ENCODE measurements at places on chromosomes 7 and 10.

- DNase-seq, result no peak
Observed at GRCh38 chr7:30117896-30118295, 16.9 kb upstream of the MTURN start.

- peak; percentile 14 for DNase-seq
Observed at GRCh38 chr10:92203919-92204623, 86.8 kb downstream of the CPEB3 start.

DNA sequence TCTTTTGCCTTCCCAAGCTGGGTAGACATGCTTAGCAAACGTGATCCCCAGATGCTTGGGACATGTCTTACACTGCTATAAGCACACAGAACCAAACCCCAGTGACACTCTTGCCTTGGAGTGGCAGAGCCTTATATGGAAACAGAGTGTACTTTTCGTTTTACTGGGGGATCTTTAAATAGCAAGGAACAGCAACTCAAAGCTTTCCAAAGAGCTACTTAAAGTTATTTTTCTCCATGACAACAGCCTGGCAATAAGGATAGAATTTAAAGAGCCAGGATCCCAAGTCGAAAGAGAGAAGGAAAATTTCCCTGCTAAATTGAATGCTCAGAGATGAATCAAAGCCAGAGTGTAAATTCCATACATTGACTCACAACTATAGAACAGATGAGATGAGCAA lies 67.8 kb downstream of the ZNF365 start:
- DNase-seq, result no peak

DNA sequence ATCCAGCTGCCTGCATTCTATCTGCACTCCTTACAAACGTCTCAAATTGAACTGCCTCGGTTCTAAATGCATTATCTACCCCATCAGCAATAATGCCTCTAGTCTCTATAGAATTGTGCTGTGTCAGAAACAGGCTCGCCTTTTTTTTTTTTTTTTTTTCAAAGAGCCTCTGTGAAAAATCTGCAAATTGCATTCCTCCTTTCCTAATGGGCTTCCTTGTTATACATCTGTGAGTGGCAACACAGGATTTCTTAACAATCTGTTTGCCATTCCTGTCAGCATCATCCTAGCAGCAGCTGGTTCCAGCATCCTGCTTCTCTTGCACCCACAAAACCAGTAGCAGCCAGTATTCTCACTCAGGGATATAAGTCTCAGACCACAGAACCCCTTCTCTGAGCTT lies 413.5 kb upstream of the SEMA3D start:
- DNase-seq, result no peak

- DNase-seq, result peak; percentile 91
Observed at GRCh38 chr7:150356265-150356897, 12.2 kb upstream of the REPIN1 start.

GRCh38 chr10:30500963-30501504 lies 67.0 kb downstream of the MAP3K8 start:
- no peak for DNase-seq

- peak; percentile 53 for DNase-seq
Observed at GRCh38 chr7:30412782-30413504, 65.6 kb downstream of the NOD1 start.

DNA sequence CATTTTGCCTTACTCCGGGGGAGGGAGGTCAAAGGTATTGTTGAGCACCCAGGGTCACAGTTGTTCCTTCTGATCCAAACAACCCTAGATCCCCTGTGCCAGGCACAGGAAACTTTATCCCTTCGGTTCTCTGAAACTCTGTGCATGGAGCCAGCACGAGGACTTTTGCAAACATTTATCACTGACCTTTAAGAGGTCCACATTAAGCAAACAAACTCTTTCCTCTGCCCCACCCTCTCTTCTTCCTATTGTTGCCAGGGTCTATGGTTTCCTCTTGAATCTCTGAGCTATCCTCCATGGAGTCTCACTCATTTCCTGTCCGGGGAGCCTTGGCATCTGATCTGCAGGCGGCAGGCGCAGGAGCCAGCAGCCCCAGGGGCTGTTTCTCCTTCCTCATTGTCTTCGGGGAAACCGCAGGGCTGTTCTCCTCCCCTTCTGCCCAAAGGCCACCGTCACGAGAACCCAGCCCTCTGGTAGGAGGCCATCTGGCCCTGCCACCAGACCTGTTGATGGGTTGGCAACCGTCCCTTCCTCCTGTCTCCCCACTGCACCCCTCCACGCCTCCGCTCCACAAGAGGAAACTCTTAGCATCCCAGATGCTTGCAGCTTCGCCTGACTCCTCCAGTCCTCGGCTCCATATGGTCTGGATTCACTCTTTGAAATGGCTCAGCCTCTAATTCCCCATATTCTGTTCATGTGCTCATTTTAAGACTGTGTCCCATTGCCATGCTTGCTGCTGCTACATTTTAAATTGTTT lies 327.3 kb upstream of the NRP1 start:
- DNase-seq, result no peak

GRCh38 chr10:86711513-86712316 lies 43.4 kb downstream of the LDB3 start:
- DNase-seq, result no peak

- DNase-seq, result no peak
Observed at GRCh38 chr7:69749994-69750393, 151.7 kb downstream of the AUTS2 start.

DNA sequence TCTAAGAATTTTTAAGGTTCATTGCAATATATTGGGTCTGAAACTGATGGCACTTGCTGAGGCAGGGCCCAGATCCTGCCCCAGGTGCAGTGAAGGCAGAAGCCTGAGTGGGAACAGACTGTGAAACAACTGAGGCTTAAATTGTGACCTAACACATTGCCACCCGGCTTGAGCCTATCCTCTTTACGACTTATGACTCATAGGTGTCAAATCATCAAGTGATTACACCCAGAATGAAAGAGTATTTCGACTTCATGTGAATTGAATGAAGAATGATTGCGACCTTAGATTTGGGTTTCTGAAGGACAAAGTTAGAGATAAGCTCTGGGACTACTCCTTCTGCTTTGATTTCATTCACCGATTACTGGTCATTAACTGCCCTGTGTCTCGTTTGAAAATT lies 200.9 kb downstream of the CREB5 start:
- DNase-seq, result no peak

DNA sequence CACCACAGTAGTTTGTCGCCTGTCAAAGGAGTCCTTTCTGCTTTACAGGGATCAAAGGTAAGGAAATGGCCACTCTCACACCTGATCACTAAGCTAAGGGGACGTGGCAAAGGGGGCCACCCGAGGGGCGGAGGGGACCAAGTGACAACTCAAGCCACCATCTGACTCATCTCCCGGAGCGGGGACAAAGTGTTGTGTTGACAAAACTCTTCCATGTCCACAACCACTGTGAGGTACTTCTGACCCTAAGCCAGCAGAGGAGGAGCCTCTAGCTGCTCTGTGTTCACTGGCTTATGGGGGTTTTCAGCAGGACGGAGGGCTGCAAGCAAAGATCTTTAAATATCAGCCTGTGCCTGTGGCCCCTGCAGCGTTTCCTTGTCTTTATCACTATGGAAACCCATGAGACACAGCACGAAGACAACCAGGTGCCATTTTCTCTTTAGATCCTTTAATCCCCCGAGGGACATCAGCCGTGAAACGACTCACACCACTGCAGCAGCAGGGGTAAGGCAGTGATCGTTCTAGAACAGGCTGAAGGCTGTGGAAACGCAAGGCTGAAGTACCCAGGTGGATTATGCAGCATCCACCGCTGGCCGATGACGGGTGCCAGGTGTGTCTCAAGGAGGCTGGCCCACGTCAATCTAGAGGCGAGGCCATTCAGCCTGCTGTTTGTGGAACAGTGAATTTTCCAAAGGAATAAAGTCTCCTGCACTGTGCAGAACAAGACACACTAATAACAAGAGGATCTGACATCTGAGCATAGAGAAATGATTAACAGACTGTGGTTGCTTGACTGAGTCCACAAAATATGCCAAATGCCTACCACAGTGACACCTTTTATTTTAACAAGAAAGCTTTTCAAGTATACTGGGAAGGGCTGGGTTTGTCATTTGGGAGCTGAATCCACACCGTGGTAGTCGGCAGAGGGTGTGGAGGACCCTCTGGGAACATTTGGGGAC lies 26.6 kb upstream of the DDC start:
- DNase-seq, result peak; percentile 22
